ENCODE measurements at places on chromosomes 1 and 21.

- DNase-seq, result no peak
Measured at GRCh38 chr21:45276596-45276995, 11.1 kb downstream of the POFUT2 start.

DNA sequence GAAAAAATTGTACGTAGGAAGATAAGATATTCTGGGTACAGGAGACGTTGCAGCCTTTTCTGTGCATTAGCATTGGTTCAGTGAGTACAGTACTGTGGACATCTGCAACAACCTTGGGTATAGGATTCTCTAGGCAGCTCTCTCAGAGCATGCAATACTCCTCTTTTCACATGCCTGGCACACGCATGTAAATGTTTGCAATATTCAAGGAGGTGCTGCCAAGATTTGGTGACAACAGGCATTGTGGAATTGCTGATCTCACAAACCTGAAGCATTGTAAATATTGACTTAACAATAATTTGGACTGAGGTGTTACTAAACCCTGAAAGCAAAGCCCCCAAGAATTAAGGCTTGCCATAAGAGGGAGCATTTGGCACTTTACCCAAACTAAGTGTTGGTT, 126.8 kb downstream of the GRIK1 start:
- DNase-seq, result no peak

DNA sequence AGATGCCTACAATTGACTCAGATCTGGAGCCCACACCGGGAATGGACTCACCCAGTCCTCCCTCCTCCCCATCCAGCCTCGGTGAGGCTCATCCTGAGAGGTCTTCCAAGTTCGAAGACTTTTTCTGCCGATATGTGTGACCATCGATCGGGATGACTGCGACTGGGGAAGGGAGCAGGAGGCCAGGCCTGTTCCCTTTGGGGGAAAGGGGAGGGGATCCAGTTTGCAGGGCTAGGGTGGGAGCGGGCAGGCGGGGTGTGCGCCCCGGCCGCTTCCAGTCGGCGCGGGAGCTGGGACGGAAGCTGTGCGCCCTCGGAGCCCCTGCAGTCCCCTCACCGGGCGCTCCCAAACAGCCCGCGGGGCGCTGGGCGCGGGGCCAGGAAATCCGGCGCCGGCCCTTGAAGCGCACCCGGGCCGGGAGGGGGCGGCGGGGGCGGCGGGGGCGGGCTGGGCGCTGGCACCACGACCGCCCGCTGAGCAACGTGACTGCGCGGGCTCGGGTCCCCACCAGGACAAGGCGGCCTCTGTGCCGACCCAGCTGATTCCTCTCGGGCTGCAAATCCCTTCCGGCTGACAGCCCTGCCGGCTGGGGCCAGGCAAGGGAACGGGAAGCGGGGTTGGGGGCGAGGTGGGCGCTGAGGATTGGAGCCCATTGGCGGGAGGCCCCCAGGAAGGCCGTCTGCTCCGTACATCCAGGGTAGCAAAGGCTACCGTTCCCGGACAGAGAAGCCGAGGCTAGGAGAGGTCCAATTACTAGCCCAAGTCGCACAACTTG, 103.9 kb downstream of the EBNA1BP2 start:
- DNase-seq, result no peak

DNA sequence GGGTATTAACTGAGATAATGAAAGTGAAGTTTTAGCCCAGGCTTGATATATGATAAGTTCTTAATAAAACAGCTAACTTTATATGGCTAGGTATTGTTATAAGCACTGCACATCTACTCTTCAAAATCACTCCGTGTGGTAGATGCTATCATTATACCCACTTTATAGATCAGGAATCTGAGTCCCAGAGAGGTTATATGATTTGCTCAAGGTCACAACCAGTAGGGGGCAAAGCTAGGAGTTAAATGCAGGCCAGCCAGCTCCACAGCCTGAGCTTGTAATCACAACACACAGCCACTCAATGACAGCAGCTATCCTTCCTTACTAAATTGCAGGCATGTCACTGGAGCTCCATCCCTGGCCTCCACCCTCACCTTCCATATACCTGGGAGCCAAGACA, 115.8 kb downstream of the CAPN8 start:
- DNase-seq, result no peak

DNA sequence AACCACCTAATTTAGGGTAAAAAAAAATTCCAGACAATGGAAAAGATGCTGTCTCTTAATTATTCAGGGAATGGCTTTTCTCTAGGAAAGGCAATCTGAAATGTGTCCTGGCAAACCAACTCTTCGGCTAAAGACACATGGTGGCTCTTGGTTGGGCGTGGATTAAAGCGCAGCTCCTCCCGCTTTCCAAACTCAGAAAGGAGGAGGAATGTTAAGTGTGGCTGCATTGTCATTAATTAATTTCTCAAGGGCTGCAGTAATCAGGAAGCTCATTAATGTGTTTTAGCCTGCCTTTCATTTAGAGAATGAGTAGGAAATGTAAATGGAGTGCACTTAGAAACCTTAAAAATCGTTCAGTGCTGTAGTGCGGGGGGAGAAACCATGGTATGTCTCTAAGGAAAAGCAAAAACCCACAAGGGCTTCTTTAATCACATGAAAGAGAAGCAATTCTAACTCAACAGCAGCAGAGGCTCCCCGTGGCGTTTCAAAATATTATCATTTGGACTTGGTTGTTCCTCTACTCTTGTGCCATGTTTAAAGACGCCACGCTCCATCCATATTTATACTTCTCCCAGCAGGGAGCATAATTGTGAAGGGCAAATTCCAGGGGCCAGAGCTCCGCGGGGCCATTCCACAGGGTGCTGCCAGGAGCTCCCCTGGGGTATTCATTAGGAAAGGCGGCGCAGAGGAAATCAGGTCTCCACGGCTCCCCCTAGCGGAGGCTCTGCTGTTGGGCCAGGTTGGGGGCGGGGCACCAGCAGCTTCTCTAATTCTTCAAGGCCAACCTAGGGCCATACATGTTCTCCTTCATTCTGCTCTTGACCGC, 91.9 kb upstream of the SSX2IP start:
- peak; percentile 76 for DNase-seq

DNA sequence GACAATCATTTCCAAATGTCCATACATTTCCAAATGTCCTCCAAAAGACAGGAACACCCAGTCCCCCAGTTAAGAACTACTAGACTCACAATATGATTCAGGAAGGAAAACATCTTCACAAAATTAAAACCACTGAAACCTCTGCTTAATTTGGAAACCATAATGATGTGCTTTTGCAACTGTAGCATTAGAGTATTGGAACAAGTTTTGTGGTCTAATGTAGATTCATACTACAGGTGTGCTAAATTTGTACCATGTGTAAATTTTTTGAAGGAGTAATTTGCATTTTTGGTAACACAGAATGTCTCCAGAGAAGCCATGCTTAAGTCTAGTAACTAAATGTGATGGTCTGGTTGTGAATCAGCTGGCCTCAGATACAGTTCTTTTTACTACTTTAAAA, 129.6 kb downstream of the DPYD start:
- DNase-seq, result no peak

- DNase-seq, result no peak
Measured at GRCh38 chr1:153292740-153293479, 19.8 kb downstream of the PGLYRP3 start.

- no peak for DNase-seq
Measured at GRCh38 chr1:248805876-248806275, 19.8 kb downstream of the SH3BP5L start.

DNA sequence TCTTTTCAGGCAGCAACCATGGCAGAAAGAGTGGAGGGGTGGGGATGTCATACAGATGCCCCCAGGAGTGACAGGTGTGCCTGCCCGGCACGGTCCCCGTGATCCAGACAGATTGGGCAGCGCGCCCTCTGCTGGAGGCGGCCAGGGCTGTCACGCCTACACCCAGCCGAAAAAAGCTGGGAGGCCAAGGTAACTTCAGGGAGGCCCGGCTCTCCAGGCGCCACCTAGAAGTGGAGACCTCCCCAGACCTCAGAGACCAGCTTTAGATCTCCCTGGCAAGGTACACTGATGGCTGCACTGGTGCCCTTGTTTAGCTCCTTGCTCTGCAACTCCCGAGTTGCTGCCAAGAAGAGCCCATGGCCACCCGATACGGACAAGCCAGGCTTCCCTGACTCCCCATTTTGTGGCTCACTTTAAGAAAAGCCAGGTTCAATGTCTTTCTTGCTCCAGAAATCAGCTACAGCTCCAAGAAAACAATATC, 6.6 kb downstream of the GOLT1A start:
- DNase-seq, result peak; percentile 73

DNA sequence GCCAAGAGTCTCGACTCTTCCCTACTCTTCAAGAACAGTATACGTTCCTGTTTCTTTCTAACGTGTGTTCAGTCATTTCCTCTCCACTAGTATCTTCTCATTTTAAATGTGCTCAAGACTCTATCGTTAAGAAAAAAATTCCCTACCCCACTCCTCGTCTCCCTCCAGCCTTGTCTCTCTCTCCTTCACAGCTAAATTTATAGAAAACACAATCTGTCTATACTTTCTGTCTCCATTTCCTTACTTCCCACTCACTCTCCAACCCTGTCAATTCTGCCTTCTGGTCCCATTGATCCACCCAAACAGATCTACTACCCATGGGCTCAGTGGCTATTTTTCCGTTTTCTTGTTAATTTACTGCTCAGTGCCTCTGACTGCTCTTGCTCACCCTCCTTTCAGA, 75.3 kb downstream of the CSMD2 start:
- no peak for DNase-seq

GRCh38 chr1:184626076-184627006, 128.3 kb downstream of the EDEM3 start:
- DNase-seq, result no peak

GRCh38 chr1:90616395-90616794, 100.7 kb downstream of the BARHL2 start:
- DNase-seq, result no peak

- DNase-seq, result no peak
Measured at GRCh38 chr1:62230718-62231117, 36.1 kb downstream of the L1TD1 start.

DNA sequence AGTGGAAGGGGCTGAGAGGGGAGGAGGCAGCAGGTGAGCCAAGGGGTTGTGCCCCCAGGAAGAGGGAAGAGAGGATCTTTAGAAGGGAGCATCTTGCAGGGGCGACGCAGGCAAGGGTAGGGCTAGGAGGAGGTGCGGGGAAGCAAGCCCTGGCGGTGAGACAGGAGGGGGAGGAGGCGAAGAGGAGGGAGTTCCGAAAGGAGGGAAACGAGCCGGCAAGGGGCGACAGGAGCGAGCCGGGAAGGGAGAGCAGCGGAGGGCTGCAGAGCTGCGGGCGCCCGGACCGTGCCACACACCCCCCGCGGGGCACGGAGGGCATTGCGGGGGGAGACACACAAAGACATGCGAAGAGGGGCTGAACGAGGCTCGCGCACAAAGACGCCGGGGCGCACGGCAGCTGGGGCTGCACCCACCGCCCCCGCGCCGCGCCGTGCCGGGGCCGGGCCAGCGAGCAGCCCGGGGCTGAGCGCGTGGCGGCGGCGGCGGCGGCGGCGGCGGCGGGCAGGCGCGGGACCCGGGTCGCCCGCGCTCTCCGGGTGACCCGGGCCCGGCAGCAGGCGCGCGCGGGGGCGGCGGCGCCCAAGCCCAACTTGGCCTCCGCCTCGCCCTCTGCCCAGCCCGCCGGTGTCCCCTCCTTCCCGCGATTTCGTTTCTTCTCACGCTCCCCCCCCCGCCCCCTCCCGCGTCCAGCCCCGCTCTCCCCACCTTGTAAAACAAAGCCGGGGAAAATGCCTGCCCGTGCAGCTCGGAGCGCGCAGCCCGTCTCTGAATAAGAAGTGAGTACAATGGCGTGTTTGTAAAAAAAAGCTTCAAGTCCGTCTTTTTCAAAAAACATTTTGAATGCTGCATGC, at the start of gene KCNK2:
KCNK2 (plus strand) TSS at position 206 of the 851 bp plus-strand sequence. CDS start 649 bp downstream, outside the sequence.
- DNase-seq, result no peak

DNA sequence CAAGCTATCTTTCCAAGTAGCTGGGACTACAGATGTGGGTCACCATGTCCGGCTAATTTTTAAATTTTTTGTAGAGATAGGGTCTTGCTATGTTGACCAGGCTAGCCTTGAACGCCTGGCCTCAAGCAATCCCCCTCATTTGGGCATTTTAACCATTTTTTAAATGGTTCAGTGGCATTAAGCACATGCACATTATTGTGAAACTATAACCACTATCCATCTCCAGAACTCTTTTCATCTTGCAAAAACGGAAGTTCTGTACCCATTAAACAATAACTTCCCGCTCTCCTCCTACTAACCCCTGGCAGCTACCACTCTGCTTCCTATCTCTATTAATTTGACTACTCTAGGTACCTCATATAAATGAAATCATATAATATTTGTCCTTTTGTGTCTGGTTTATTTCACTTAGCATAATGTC, 4.8 kb upstream of the IL6R start:
- DNase-seq, result no peak

- no peak for DNase-seq
Measured at GRCh38 chr21:44571844-44572782, 1.4 kb upstream of the KRTAP10-4 start.

DNA sequence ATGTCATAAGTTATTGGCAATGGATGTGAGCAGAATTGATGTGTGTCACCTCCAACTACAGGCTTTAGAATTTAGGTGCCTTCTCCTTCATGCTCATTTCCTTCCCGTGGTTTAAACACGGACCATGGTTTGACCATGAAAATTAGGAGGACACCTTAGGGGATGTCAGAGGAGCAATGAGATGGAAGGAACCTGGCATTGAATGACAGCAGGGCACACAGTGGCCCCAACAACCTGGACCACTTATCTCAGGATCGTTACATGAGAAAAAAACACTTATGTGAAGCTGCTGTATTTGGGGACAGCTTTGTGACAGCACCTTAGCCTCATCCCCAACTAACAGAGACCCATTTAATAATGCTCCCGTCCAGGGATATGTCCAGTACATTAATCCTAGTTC, 70.8 kb downstream of the SLC9A1 start:
- DNase-seq, result no peak

GRCh38 chr1:206547104-206547503, 39.8 kb downstream of the RASSF5 start:
- no peak for DNase-seq

GRCh38 chr21:26715878-26716506, 129.2 kb downstream of the ADAMTS1 start:
- peak; percentile 8 for DNase-seq

DNA sequence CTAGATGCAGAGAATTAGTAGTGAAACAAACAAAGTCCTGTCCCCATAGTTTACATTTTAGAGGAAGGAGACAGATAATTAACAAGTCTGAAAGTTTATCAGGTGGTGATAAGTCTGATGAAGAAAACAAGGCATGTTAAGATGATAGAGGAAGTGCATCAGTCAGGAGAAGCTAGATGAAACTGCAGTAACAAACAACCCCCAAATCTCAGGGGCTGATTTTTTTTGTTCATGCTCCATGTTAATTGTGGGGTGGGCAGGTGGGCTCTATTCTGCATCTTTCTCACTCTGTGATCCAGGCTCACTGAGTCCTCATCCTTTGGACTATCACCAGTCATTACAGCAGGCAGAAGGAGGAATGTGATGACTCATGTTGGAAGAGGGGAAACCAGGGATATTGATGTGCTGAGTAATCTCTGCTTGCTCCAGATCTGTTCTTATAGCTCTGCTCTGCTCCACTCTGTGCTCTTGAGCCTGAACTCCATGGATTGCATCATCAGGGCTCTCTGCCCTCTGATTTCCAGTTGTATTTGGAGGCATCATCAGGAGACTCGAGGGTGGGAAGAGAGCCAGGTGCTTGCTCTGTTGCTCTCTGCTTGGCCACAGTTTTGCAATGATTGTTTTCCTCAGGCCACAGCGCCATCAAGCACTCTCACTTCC, 166.9 kb downstream of the IER5 start:
- no peak for DNase-seq
